H9 (cell line): ENCODE measurements at places on chromosomes 7 and 10. TPM values are rescaled to one million over a fixed set of nuclear protein-coding genes. Genes with fewer than 3 reads are reported as not detected.

Gene CAMK2B
- total RNA-seq, result 0.17 and 0.24 TPM in 2 replicates

Gene MYL10
- total RNA-seq, result 0.50 TPM in 1 of 2 replicates, not detected in the other

Gene STOX1
- total RNA-seq, result 5.8 and 5.9 TPM in 2 replicates

Gene TMEM196
- total RNA-seq, result not detected in 2 replicates

Gene ATOH7
- 0.20 and 0.29 TPM in 2 replicates for total RNA-seq

Gene AIFM2
- total RNA-seq, result 4.8 and 5.3 TPM in 2 replicates

Gene PAPSS2
- total RNA-seq, result 24.0 and 24.5 TPM in 2 replicates

Gene ADRA2A
- 1.4 and 1.5 TPM in 2 replicates for total RNA-seq

Gene MCMBP
- 87.1 and 90.2 TPM in 2 replicates for total RNA-seq

Gene FOXP2
- not detected in 2 replicates for total RNA-seq
